ENCODE measurements at places on chromosomes 2 and 18.

DNA sequence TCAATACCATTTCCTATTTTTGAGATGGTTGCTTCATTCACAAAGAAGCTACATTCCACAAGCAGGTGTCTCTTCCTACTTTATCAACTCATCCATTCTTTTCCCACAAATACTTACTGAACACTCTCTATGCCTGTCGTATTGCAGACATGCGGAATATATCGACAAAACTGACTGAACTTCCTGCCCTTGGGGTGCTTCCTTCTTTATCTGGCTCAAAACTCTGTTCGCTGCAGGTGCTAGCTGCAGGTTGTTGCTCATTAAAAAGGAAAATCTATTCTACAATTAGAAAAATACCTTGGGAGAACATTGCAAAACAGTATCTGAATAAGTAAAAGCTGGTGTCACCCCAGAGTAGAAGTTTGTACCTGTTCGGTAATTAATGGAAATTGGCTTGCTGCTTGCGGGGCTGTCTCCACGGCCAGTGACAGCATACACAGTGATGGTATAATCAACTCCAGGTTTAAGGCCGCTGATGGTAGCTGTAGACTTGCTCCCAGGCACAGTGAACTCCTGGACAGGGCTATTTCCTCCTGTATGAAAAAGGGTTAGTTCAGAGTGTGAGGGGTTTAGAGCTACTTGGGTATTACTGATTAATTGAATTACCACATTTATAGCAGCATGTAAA is 52.1 kb downstream of the FN1 start:
- DNase-seq = no peak

DNA sequence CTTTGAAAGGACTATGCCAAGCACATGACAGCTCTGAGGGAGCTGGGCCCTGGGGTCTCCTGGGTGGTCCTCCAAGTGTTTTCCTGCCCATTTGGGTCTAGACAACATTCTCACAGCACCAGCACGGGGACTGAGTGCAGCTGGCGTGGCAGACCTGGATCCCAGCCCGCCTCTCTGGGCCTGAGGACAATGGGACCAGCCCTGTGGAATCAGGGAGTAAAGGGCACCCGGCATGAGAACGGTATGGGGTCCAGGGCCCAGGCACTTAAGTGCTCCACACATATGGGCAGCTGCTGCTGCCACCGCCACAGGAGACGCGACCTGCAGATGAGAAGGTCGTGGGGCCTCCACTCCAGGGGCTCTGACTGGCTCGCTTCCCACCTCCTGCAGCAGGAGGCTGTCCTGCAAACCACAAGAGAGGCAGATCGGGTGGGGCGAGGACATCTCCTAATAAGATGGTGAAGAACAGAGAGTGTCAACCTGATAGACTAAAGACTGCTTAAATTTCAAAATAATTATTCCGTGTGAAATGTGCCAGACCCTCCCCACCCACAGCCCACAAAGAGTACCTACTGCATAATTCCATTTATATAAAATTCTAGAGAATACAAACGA is 46.3 kb downstream of the FAM178B start:
- no peak for DNase-seq

- DNase-seq = no peak
These were observed 14.9 kb downstream of the IGFBP2 start for GRCh38 chr2:216648105-216648504.

DNA sequence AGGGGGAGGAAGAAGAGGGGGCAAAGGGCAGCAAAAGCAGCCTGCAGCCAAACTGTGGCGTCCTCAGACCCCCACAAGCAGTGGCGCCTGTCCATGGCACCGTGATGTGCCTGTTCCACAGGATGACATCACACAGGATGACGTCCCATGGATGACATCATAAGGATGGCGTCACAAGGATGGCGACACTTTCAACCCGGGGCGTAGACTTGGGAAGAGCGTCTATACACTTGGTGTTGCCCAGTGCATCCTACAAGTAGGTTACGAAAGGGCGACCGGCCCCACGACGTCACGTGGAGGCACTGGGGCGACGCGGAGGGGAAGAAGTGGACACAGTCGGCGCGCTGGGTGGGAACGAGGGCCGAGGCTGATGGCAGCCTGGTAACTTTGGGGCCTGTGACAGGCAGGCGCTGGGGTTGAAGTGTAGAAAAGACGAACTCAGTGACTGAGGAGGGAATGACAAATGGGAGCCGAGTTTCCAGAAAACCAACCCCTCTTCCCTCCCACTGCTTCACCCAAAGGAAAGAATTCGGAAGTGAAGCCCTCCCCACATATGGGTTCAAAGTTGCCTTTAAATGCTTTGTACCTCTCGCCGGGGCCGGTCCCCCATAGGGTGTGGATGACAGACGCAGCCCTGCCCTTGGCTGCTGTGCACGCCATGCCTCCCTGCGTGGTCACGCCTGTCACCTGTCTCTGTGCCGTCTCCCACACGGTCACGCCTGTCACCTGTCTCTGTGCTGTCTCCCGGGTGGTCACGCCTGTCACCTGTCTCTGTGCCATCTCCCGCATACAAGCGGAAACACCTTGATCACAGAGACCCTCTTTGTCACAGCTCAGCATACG is 13.4 kb upstream of the KCNG2 start:
- DNase-seq = no peak
